ENCODE measurements at places on chromosomes 7 and 10. TPM values are rescaled to one million over a fixed set of nuclear protein-coding genes. Genes with fewer than 3 reads are reported as not detected.

DNA sequence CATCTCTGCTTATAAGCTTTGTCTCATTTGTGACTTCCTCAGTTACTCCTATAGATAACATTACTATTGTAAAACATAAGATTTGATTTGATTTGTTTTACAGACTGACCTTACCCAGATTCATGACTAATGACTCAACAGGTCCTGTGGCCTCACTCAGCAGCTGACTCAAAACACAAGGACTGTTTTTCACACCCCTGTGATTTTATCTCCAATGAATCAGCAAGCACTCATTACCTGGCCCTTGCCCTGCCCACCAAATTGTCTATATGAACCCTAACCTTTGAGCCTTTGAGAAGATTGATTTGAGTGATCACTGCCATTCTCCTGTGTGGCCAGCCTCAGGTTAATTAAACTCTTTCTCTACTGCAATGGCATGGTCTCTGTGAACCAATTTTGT is 1064.6 kb upstream of the LRRTM3 start:
- no peak overlapping the region for H3K27ac ChIP-seq
- H3K4me3 ChIP-seq: no peak overlapping the region
- no peaks in the 10 kb centered on the region for H3K36me3 ChIP-seq
- no peaks in the 10 kb centered on the region for H3K27me3 ChIP-seq

GRCh38 chr7:15594461-15594860 is 32.6 kb upstream of the AGMO start:
- H3K4me1 ChIP-seq: no peaks in the 10 kb centered on the region
- H3K4me3 ChIP-seq: no peak overlapping the region
- no peaks in the 10 kb centered on the region for H3K27me3 ChIP-seq
- DNase-seq: no peak
- H3K36me3 ChIP-seq: no peaks in the 10 kb centered on the region

The ATP5MK gene
- 274 TPM for total RNA-seq

The VWC2 gene
- total RNA-seq: 0.25 TPM

The CCDC146 gene
- total RNA-seq: 51.3 TPM
